ENCODE measurements at places on chromosomes 7 and 10.

DNA sequence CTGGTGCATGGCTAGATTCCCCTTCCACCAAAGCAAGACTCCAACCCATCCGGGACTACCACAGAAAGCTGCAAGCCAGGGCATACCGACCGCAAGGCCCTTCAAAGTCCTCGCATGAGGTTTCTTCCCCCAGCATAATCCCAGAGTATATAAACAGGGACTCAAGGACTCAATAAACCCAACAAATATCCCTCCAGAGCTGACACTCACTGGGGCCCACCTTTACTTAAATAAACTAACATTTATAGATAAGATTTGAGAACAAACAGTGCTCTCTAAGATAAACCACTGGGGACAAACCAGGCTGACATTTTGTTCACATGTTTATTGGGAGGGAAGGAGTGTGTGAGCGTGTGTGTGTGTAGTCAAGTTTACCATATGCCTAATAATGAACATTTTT lies 138.2 kb downstream of the ADAM12 start:
- no peak for DNase-seq

GRCh38 chr7:128114806-128115205 lies 83.6 kb upstream of the LRRC4 start:
- no peak for DNase-seq

GRCh38 chr7:26554952-26555351 lies 263.3 kb downstream of the SNX10 start:
- no peak for DNase-seq

DNA sequence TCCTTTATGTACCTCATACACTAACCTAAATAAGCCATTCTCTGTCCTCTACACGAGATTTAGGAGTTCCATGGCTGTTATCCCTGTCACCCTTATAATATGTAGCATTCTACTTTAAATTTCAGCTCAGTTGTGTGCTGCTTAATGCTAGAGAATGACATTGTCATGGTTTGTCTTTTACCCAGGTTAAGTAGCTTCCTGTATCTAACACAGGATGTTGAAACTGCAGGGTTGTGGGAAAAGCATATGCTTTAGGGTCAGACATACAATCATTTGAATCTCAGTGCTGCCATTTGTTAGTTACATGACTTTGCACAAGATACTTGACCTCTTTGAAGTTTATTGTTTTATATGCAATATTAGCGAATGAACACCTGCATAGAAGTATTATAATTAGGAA lies 235.1 kb upstream of the CACNA2D1 start:
- DNase-seq = no peak

DNA sequence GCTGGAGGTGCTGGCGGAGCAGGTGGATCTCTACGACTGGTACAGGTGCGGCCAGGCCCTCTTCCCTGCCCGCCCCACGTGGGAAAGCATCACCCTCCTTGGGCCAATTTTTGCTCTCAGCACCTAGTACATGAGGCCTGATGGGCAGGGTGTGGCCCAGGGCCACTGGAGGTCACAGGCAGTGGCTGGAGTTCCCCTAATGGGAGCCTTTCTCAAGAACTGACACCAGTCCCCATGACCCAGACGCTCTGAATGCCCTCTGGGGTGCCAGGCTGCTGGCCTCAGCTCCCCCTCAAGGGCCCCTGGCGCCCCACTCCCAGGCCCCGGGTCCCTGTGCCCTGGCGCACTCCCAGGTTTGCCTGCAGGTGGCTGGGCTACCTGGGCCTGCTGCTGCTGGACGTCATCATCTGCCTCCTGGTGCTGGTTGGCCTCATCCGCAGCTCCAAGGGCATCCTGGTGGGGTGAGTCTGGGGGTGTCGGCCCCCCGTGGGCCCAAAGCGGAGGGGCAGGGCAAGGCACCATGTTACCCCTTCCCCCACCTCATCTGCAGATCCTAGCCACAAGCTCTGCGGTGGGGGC lies 15.9 kb downstream of the TTYH3 start:
- DNase-seq = no peak

GRCh38 chr10:93437086-93437945 lies 44.8 kb downstream of the MYOF start:
- no peak for DNase-seq

DNA sequence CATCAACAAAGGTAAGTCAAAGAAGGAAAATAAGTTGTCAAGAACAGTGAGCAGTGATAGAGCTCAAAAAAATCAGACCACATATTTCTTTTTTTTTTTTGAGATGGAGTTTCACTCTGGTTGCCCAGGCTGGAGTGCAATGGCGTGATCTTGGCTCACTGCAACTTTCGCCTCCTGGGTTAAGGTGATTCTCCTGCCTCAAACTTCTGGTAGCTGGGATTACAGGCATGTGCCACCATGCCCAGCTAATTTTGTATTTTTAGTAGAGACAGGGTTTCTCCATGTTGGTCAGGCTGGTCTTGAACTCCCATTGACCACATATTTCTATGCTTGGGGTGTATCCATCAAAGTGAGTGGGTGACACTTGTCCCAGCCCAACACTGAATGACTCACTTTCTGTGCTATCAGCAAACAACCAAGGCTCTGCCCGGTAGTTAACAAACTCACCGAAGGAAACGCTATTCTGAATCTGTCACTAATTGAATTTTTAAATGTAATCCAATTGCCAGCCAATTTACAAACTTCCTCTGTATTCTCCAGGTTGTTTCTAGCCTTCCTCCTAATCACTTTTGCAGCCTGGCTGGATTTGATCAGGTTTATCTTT lies 19.6 kb upstream of the SMNDC1 start:
- no peak for DNase-seq

- DNase-seq = no peak
Observed at GRCh38 chr7:110839866-110840265, 251.1 kb upstream of the LRRN3 start.

- no peak for DNase-seq
Observed at GRCh38 chr7:105800849-105801534, 75.4 kb downstream of the ATXN7L1 start.

GRCh38 chr7:84669177-84669732 lies 474.7 kb upstream of the SEMA3A start:
- no peak for DNase-seq

DNA sequence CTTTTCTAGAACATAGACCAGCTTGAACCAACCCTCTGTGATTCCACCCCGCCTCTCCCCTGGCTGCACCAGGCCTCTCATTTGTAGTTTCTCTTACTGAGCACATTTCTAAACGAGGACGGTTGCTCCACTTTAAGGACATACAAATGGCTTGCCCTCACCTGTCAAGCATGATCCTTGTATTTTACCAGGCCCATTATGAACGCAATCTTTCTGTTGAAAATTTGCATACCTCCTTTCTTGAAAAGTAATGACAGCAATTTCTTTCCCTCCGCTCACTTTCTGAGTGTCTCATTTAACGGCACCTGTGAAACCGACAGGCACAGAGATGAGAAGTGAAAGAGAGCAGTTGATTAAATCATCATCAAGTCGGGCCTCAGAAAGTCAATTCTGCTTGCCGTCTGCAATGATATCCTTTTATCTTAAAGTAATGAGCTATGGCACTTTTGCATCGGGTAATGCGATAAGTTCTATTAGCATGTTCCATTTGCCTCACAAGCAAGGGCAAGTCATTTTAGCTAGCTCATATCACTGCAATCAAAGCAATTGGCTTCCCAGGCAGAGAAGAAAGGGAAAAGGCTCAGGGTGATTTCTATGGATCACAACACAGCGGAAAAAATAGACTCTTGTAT lies 705.6 kb upstream of the GALNT17 start:
- no peak for DNase-seq

DNA sequence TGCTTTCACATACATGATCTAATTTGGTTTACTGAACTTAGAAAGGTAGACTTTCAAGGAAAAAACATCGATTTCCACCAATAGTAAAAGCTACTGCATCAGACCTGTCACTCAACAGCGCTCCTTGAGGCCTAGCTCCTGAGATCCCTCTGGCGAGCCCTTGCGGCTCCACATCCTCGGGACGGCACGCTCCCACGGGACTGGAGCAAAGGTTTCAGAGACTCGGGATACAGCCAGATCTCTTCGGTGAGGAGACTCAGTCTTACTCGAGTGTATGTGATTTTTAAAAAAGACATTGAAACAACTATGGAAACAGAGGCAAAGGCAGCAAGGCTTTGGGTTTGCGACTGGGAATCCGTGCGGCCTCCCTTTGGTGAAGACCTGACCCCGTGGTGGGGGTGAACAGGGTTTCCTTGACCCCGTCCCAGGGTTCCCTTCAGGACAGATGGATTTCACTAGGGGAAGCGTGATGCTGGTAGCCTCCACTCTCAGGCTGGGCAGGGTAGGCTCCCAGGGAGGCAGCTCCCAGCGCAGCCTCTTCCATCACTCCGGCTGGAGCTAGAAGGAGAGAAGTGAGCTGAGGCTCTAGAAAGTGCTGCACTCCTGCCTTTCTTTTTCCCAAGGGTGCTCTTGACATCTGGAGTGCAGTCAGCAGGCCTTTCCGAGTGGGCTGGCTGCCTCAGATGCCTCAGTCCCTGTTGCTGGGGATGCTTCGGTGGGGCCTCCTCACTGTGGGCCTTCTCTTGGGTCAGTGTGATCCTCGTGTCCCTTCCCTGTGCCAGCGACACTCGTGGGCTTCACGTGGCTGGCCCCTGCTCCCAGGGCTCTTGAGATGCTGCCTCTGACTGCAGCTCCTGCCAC lies 5.8 kb upstream of the ATP6V0E2 start:
- DNase-seq = no peak

GRCh38 chr10:48771234-48771633 lies 86.6 kb downstream of the WDFY4 start:
- no peak for DNase-seq

DNA sequence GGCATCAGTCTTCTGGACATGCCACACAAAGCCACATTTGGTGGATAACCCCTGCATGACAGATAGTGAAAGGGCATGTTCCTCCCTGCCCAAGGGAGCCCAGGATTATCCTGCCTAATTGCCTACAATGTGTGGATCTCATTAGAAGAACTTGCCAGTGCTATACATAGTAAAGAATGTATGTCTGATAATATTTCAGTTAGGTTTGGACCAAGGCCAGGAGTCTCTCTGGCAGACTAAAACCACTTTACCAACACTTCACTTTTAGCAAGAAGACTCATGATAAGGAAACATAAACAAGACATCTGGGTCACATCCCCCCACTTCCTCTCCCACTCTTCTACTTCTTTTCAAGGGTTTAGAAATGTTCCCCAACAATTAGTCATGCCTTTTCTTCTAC lies 196.7 kb downstream of the MTERF1 start:
- DNase-seq = no peak

DNA sequence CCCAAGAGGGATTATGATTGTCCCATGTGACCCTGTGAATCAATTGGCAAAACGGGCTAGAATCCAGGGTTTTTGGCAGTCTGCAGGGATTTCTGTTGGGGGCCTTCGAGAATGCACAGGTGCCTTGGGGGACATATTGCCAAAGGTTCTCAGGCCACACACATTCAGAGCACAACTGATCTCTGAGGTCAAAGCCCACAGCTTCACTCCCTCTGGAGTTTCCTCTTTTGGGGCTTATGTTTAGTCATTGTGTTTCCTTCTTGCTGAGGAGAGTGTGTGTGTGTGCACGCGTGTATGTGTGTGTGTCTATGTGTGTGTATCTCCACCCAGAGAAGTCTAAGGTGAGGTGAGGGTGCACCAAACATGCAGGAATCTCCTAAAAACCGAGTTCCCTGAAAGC lies 8.8 kb downstream of the PPIF start:
- no peak for DNase-seq

DNA sequence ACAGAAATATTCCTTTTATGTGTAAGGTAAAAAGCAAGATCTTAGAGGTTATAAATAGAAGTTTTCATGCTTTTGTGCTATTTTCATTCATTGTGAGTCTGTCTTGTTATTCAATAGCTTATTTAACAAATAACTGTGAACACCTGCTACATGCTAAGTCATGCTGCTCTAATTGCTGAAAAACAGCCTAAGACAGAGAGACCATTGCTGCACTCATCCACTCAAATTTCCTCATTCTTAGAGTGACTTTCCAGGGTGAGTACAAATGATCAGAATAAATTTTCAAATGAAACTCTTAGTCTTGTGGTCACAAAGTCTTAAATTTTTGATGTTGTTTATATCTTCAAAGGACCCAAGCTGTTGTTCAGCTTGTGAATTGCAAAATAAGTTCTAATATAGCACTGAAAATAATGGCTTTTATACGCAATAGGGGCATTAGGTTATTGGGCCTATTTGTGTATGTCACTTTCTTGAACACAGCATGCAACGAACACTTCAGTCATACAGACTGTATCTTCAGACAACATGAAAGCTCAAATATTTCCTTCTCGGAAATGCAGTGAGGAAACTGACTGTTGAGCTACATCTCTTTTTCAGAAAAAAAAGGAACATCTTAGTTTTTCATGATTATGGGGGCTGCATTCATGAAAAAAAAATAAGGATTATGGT lies 247.9 kb upstream of the PCDH15 start:
- no peak for DNase-seq

DNA sequence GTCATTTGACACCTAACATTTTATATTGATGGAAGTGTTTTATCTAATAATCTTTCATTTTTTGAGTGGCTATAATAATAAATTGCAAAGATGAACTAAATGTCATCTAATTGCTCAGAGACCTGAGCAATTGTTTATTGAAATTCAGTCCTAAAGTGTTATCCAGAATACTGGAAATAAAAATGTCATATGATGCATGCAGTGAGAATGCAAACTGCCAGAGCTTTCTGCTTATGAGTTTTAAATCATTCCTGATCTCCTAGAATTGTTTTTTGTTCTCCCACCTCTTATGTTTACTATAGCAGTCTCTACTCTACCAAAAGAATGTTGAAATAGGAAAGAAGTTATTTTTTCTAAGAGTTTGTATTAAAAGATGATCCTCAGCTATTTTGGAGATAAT lies 116.7 kb downstream of the FOXP2 start:
- DNase-seq = no peak

DNA sequence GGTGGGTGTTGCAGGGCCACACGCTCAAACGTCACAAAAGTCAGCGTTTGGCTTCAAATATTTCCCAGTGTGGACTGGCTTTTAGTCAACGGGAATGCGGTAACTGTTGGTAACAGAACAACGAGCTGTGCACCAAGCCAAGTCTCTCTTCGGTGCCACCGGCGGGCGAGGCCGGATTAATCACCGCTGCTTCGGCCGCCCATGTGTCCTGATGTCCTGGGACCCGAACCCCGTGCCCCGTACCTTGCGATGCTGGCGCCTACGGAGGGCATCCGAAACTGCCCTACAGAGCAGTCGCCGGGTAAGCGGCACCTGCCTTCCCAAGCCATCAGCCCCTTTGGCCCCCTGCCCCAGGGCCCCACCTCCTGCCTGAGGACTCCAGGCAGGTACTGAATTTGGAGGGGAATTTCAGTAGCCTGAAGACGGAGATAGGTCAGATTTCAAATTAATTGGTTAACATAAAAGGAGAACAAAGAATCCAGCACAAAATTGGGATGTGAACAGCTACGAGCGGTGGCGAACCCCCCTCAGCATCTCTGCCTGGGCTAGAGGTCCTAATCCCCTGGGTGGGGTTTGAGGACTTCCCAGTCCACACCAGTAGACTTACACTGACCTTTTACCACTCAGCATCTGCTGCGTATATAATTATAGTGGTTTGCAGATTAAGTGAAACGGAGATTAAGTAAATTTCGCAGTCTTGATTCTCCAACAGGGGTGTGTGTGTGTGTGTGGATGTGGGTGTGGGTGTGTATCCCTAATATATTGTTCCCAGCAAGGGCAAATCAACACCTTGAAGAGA lies at the start of gene LRRC72:
TSS of gene LRRC72 (plus strand) at position 84 of the 799 bp plus-strand sequence. CDS start at position 212, 128 bp downstream.
- DNase-seq = no peak

GRCh38 chr10:113947184-113948041 lies 93.0 kb downstream of the NHLRC2 start:
- DNase-seq = no peak

All from activated CD4-positive, CD25-positive, alpha-beta regulatory T cell (primary cell).